ENCODE measurements at places on chromosomes 2 and 18.

DNA sequence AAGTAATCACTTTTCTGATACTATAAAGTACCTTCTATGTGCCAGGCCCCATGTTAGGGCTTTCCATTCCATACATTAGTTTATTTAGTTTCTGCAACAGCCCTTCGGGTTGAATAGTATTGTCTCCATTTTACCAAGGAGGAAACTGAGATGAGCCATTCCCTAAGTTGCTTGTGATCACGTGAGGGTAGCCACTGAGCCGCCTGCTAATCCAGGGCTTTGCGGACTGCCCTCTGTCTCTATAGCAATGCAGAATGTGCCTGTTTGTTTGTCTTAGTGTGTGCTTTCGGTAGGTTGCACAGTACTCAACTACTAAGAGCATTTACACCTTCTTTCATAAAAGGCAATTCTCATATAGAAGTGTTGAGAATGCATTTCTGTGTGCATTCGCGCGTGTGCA lies 5.0 kb downstream of the EMILIN2 start:
- DNase-seq, result no peak

DNA sequence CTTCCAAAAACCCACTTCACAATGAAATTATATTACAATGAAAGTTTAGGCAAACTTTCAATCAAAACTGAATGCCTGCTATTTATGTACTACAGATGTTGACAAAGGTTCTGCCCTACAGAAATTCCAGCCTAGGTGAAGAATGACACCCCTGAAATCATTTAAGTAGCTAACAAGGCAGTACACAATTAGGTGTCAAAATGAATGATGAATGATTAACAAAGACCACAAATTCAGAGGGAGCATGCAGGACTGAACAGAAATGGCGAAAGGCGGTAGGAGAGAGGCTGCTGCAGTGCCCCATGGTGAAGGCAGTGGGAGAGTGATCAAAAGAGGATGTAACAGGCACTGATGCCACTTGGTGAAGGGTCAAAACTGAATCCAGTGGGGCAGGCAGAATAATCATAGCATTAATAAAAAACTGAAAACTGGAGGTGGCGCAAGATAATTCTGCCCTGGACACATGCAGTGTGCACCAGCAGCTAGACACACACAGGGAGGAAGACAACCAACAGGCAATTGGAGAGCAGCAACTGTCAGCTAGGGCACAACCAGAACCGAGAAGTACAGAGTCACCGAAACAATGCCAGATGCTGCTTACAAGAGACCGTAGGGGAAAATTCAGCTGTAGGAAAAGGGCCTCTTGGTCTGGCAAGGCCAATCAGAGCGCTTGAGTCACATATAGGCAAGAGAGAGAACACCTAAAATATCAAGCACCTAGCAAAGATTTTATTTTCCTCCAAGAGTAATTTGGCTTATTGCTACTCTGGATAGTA lies 4.5 kb downstream of the TMEM131 start:
- no peak for DNase-seq

GRCh38 chr18:44889111-44889510 lies 208.4 kb downstream of the SETBP1 start:
- DNase-seq, result no peak

- DNase-seq, result no peak
Measured at GRCh38 chr2:101057051-101057933, 55.2 kb downstream of the RPL31 start.

GRCh38 chr2:126850940-126851339 lies 47.8 kb upstream of the TEX51 start:
- DNase-seq, result no peak

GRCh38 chr2:70144443-70145143 lies 46.2 kb downstream of the C2orf42 start:
- no peak for DNase-seq

GRCh38 chr18:55419132-55419946 lies 168.7 kb downstream of the TCF4 start:
- DNase-seq, result no peak

GRCh38 chr2:184685999-184686841 lies 87.9 kb downstream of the ZNF804A start:
- DNase-seq, result no peak

DNA sequence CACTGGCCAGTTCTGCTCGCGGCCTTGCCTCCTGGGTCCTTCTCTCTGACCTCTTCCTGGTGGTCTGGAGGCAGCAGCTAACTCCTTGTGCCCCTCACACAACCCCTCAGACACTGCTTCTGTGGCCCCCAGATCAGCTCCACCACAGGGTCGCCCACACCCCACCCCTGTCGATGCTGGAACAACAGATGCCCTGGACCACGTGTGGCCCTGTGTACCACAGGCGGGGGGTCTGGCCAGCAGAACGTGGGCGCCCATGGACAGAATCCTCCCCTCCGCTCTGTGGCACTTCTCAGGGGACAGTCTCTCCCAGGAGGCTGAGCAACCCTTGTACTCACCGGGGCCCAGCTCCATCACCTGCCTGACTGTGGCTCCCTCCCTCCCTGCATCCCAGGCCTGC lies 245.6 kb downstream of the NDUFA10 start:
- peak; percentile 5 for DNase-seq

DNA sequence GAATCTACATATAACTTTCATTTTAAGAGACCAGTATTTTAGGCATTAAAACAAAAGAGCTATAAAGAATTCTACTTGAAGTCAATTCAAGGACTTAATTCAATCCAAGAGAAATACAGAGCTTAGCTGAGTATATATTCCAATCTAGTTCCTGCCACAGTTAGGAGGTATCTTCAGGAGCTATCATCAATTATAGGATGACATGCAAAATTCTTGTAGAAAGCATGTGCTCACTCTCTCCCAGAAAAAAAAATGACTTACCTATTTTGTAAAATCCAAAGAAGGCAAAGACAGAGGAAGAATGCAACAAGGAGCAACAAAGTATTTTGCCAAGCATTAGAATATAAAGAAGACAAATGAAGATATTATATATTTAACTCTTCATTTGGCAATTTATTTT lies 31.8 kb upstream of the CFAP36 start:
- DNase-seq, result no peak

Measured in upper lobe of left lung (tissue), 6 donors.